ENCODE measurements at places on chromosomes 6 and 20.

- no peak for DNase-seq
These were observed 327.3 kb downstream of the HDGFL1 start for GRCh38 chr6:22896696-22897095.

GRCh38 chr20:63878899-63879663 is 14.0 kb downstream of the TPD52L2 start:
- no peak for DNase-seq

GRCh38 chr6:137728386-137729349 is 138.4 kb upstream of the TNFAIP3 start:
- DNase-seq: no peak

DNA sequence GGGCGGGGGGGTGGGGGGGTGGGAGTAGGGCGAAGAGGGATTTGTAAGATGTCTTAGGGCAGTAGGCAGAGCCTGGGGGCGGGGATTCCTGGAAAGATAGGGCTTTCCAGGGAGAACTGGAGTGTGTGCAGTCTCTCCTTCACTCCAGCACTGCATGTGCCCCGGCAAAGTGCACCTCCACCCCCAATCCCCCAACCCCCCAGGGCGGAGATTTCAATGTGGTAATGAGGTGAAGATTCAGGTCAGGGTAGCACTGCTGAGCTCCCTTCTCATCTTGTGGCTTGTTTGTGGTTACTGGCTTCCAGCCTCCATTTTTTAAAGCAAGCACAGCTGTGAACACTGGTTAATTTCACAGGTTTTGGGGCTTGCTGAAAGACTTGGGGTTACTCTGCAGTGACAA is 5.9 kb downstream of the TMEM239 start:
- peak; percentile 79 for DNase-seq

DNA sequence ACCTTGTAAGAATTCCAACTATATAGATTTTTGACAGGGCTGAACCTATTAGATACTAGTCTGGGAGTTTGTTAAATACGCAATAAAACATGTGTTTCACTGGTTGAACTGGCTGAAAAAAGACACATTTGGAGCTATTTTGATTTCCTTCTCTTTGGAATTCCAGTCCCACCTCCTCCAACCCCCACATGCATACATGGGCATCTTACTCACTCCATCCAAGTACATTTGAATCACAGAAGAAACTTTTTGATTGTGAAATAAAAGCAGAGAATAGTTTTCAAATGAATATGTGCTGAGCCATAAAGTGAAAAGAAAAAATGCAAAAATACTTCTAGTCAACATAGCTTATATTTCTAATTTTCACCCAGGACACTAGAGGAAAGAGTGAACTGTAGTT is 33.9 kb upstream of the STXBP5 start:
- DNase-seq: no peak

DNA sequence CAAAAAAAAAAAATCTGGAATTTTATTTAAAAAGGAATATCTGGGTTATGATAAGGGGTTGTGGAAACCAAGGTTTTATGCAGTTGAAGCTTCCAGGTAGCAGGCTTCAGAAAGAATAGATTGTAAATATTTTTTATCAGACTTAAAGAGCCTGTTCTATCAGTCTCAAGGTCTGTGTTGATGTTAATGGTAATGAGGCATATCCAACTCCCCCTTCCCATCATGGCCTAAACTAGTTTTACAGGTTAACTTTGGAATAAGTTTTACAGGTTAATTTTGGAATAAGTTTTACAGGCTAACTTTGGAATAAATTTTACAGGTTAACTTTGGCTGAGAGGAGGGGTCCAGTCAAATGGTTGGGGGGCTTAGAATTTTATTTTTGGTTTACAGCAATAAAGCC is 92.4 kb downstream of the CD24 start:
- no peak for DNase-seq

DNA sequence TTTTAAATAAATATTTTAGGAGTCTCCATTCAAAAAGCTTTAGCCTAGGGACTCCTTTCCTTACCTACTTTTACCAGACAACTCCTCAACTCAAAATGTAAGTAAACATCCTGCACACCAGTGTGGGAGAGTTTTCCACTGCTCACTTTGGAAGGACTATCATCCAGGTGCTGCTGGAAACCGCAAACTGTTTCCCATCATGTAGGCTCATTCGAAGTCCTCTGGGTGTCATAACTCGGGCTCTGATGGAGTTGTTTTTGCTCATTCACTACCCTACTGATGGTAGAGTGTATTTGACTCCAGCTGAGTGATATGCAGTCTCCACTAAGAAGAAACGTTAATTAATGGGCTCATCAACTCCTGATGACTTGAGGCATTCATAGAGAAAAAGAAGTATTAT is 136.5 kb upstream of the AKAP12 start:
- no peak for DNase-seq

GRCh38 chr20:3080939-3081388 is 3.6 kb downstream of the AVP start:
- no peak for DNase-seq

DNA sequence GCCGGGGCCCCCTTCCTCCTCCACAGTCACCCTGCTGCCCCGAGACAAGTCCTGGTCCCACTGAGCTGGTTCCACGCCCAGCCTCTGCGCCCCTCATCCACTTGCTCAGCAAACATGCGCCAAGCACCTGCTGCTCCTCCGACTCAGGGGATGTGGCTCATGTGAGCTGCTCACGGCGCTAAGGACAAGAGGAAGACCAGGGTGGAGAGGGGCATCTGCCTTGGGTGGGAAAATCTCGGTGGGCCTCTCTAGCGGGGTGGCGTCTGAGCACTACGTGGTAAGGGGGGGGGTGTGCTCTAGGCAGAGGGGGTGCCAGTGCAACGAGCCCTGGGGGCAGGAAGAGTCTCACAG is 4.5 kb downstream of the LAMA5 start:
- no peak for DNase-seq

DNA sequence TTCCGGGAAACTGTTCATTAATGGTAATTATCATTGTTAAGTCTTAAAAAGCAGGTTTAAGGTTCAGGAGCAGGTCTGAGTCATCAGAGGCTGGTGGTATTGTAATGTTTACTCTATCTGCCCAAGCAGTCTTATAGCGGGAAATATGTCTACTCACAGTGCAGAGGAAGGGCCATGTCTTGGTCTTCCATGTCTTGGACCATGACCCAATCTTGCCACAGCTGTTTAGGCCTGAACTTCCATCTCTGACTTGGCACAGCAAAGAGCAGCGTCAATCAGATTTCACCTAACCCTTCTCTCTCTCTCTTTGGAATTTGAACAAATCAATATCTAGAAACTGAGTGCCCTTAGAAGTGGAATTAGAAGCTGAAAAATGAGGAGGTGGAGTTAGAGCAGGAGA is 25.8 kb downstream of the SLC2A12 start:
- no peak for DNase-seq

DNA sequence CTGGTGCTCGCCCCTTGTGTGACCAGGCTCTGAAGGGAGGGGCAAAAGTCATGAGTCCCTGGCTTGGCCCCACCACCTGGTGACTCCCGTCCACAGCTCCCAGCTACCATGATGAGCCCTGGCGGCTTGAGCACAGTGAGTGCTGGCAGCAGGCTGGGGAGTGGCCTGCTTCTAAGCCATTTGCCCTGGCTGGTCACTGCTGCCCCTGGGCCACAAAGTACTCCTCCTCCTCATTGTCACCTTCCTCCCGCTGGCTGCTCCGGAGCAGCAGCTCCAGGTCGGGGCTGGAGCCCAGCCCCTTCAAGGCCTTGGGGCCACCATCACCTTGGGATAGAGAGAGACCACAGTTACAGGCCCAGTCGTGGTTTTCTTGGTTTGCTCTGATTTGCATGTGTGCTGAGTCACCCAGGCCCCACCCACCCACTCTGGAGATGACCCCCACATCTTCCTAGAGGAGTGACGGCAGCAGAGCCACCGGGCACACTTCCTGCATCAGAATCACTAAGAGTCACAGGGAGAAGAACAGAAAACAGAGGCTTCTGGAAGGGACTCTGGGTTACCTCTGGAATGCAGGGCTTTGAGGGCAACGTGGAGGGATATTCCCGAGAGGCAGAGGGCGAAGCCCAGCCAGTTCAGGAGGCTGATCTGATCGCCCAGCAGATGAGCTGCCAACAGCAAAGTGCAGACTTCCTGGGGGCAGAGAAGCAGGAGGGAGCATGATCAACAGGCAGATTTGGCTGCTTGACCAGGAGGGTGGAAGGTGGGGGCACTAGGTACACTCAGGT is 42.1 kb upstream of the CDH22 start:
- no peak for DNase-seq

DNA sequence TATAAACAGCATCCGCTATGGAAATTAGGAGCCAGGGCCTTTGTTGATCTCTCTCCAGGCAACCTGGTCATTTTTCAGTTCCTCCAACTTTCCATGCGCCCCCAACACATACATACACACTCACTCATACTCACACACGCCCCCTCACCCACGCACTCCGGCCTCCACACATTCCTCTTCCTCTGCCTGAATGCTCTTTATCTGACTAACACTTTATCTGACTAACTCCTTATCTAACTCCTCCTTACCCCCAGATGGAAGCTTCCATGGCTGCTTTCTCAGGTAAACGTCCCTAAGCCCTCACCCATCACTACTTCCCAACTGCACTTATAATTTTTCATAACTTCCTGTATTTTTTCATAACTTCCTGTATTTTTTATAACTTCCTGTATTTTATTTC is 17.4 kb downstream of the CASS4 start:
- DNase-seq: no peak

- no peak for DNase-seq
These were observed 168.1 kb upstream of the TOP1 start for GRCh38 chr20:40860487-40860902.

DNA sequence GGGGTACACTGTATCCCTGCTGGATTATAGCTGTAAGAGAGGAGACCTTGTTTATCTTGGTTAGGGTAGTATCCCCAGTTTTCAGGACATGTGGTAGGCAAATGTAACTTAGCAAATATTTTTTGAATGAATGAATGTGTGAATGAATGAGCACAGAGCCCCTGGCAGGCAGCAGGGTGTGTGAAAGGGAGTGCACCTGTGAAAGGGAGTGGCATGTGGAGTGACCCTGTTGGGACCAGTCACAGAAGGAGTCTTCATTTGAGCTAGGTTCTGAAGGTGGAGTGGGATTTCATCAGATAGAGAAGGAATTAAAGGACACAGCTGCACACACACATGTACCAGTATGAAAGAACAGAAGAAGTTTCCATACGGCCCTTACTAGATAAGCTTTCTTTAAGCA is 4.9 kb downstream of the SMAP1 start:
- no peak for DNase-seq

DNA sequence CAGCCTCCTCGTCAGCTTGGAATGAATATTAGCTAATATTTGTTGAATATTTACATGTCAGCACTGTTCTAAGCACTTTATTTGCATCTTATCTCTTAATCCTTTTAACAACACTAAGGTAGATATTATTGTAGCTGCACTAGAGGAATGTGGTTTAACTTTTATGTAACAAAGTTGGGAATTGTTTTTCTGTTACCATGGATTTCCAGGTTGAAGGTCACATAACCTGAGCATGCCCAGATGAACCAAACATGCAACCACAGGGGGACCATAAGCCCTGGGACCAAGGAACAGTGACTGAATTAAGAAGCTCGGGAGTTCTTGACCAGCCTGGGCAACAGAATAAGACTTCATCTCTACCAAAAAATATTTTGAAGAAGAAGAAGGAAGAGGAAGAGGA is 29.1 kb upstream of the YWHAB start:
- no peak for DNase-seq

GRCh38 chr6:71079677-71080076 is 122.8 kb upstream of the B3GAT2 start:
- no peak for DNase-seq

DNA sequence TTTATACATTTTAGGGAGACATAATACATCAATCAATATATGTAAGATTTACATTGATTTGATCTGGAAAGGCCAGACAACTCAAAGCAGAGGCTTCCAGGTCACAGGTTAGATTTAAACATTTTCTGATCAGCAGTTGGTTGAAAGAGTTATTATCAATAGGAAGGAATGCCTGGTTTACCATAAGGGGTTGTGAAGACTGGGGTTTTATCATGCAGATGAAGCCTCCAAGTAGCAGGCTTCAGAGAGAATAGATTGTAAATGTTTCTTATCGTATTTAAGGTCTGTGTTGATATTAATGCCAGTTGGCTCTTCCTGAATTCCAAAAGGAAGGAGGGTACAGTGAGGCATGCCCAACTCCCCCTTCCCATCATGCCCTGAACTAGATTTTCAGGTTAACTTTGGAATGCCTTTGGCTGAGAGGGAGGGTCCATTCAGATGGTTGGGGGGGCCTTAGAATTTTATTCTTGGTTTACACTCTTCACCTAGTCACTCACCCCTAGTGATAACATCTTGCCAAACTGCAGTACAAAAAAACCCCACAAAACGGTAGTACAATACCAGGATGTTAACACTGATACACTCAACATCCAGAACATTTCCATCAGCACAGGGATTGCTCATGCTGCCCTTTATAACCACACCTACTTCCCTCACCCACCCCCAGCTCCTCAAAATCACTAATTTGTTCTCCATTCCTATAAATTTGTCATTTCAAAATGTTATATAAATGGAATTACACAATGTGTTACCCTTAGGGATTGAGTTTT is 259.6 kb upstream of the PLN start:
- no peak for DNase-seq

DNA sequence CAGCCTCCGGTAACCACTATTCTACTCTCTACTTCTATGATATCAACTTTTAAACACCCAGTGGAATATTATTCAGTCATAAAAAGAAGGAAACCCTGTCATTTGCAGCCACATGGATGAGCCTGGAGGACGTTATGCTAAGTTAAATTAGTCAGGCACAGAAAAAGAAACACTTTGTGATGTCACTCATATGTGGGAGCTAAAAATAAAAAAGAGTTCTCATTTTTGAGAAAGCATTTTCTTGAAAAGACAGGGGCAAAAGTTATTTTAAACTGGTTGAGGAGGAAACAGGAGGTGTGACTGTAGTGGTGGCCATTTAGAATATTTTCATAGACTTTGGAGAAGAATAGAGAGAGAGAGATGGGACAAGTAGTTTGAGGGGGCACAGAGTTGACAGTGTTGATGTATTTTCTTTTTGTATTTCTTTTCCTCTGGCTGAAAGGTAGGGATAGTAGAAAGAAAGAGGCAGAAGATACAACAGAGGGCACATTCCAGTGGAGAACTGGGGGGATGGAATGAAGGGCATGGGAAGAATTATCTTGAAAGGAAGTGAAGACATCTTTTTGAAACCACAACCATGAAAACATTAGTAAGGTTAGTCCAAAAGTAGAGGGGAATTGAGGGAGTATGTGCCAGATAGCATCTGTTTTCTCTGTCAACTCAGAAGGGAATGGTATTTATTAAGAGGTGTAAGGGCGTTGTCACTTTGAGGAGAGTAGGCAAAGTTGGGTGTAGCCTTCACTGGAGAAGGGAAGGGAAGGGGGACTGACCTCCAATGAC is 181.3 kb upstream of the GMDS start:
- no peak for DNase-seq

- DNase-seq: no peak
These were observed 4.8 kb downstream of the BMP7 start for GRCh38 chr20:57261457-57262251.

GRCh38 chr6:105791583-105792318 is 294.4 kb upstream of the PRDM1 start:
- DNase-seq: no peak

GRCh38 chr6:26532699-26533531 is 5.3 kb upstream of the HMGN4 start:
- peak; percentile 86 for DNase-seq

GRCh38 chr6:33729059-33729458 is 17.6 kb upstream of the UQCC2 start:
- DNase-seq: no peak

Data from T-helper 2 cell (primary cell).